ENCODE measurements at places on chromosomes 2 and 18.

DNA sequence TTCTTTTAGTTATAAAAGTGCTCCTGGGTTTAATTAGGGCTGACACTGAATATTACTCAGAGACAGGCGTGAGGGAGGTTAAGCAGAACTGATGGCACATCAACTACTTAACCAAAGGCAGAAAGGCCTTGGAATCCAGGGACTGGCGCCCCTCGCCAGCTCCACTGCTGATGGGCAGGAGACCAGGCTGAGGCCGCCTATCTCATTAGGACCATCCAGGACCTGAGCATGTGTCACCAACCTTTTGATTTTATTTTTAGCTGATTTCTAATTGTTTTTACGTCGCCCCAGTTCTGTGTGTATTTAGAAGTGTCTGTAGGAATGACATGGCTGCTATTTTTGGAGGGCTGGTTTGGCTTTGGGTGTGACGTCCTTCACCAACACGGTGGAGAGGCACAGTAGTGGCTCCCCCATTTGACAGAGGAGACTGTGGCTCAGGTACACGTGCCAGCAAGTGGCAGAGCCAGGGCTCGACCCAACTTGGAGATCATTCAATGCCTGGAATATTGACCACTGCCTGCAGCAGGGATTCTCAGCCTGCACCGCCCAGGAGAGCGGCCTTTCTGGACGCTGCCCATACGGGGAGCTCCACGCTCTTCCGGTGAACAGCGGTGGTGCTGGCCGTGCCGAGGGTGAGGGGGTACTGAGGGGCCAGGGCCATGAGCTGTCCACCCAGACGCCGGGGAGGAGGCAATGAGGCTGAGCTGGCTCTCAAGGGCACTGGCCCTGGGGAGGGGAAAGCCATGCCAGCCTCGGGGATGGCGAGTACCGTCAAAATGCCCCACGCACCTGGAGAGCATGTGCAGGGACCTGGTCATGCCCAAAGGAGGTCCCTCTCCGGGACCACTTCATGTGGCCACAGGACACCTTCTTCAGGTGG is 205.7 kb downstream of the ASB1 start:
- DNase-seq = no peak

- DNase-seq = no peak
Observed at GRCh38 chr2:127624756-127625571, 21.0 kb upstream of the GPR17 start.

GRCh38 chr2:172102391-172103359 is at the start of gene DLX2:
TSS of gene DLX2 (minus strand) at chr2:172102900. CDS start at chr2:172102538, 362 bp downstream.
- DNase-seq = peak; percentile 61

DNA sequence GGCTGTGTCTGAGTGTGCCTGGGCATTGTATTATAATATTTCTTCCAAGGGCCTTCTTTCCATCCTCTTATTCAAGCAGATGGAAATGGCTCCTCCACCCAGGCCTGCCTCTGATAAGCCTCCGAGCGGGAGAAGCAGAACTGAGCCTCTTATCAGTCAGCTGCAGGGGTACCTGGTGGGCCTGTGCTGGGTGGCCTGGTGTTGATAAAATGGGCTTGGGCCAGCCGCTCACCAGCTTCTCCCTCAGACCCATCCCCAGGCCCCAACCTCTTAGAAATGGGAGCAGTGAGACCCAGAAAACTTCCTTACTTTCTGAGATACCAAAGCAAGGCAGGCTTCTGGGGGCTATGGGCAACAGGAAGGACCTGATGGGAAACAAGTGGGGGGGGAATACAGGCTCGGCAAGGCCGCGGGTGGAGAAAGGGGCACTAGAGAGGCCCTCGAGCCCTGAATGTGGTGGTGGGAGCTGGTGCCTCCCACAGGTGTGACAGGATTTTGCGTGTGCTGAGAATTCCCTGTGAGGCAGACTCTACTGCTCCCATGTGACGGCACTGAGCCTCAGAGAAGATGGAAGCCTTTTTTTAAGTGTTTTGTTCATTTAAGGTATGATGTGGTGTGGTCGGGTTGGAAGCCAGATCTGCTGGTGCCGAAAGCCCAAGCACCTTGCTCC is 18.3 kb downstream of the GYPC start:
- DNase-seq = no peak

GRCh38 chr2:15298770-15299169 is 262.4 kb downstream of the NBAS start:
- no peak for DNase-seq

DNA sequence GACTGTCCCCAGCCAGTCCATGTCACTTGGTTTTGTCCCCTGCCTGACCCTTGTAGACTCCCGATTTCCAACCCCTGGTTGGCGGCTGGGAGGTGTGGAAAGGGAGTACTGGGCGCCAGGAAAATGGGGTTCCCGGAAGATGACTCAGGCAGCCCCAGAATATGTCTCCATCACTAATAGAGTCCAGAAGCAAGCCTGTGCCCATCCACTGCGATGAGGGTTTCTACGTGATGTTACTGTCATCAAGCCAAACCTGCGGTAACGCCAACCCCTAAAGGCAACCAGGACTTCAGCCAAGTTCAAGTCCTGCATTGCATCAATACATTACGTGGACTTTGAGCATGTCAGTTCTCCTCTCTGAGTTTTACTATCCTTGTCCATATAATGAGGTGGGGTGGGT is 62.0 kb upstream of the TAF1B start:
- no peak for DNase-seq

- no peak for DNase-seq
Observed at GRCh38 chr18:79975043-79975442, 10.6 kb downstream of the HSBP1L1 start.

DNA sequence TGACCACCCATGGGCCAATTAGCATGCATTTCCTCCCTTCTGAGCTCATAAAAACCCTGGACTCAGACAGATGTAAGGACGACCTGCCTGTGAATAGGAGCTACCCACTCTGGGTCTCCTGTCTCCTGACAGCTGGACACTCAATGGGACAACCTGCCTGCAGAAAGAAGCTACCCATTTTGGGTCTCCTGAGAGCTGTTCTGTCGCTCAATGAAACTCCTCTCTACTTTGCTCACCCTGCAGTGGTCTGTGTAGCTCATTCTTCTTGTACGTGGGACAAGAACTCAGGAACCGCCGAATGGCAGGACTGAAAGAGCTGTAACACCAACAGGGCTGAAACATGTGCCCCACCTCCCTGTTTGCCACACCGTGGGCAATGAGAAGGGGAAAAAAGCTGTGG is 60.3 kb upstream of the DYNC1I2 start:
- no peak for DNase-seq

DNA sequence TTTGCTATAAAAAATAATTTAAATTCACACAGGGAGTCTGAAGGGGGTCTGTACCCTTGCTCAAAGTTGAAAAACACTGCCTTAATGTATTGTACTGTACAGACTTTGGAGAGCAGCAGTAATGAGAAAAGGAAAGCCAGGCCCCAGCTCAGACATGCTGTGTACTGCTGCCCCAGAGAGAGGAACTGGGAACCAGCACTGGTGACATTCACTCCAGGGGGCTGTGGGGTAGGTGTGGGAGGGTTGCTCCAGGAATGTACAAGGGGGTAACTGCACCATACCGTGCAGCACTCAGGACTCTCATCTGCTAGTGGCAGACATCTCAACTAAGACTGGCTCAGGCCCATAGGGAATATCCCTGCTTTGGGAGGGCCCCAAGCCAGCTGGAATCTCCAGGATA is 146.0 kb upstream of the RMP24 start:
- DNase-seq = no peak

GRCh38 chr2:216103213-216103612 is 5.9 kb upstream of the XRCC5 start:
- no peak for DNase-seq

DNA sequence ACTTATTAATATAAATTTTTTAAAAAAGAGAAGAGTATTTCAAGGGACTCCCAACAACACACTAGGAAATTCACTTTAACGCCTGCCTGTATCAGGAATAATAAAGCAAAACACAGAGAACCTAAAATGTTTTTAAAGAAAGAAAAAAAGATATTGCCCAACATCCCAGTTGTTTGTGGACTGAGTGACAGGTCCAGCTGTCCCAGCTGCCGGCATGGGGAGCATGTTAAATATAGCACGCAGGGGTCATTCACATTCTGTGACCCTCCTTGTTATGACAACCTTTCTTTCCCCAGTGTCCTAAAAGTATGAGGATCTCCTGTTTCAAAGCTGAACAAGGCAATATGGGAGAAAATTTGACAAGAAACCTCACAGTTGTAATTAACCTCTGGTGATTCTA is 4.4 kb downstream of the KLHL41 start:
- no peak for DNase-seq

- DNase-seq = no peak
Observed at GRCh38 chr18:72140007-72140406, 404.1 kb downstream of the CBLN2 start.

DNA sequence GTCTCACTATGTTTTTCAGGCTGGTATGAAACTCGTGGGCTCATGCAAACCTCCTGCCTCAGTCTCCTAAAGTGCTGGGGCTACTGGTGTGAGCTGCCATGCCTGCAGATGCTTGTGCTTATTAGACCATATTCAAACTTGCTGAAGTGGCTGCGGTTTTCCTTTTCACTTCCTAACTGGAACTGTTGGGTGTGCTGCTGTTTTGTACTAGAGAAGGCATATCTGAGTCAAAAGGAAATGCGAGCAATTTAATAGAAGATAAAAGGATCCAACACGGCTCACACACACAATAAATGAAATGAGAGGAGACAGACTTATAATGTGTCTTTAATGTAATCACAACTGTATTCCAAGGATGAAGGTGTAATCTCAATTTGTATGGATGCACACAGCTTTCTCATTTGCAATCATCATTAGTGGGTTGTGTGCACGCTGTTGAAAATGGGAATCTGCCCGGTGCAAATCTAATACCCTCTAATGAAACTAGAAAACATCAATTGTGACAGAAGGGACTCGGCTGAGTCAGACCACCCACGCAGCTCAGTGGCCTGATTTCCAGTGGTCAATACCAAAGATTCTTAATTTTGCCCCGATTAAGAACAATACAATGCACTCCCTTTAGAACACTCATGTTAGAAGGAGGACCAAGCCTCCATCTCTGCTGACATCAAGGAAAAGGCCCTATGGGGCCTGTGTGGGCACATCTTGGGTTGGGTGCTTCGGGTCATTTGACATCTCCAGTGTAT is 532.7 kb downstream of the TDRD15 start:
- no peak for DNase-seq

DNA sequence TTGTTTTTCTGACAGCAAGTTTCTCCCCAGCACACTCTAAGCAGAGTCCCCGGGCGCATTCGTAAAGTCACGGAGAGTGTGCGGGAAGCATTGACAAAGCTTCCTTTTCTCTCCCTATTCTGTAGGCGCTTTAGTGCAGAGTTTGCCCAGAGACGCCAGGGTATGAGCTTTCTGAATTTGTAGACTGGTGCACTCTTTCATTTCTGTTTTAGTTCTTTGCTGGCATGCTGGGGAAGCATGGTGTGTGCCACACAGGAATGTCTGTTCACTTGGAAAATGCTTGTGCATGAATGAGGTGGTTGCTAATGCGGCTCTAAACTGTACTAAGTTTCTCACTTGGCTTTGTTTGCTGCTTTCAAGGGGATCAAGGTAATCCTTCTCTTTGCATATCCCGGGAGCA is 102.6 kb downstream of the RTN4 start:
- no peak for DNase-seq

DNA sequence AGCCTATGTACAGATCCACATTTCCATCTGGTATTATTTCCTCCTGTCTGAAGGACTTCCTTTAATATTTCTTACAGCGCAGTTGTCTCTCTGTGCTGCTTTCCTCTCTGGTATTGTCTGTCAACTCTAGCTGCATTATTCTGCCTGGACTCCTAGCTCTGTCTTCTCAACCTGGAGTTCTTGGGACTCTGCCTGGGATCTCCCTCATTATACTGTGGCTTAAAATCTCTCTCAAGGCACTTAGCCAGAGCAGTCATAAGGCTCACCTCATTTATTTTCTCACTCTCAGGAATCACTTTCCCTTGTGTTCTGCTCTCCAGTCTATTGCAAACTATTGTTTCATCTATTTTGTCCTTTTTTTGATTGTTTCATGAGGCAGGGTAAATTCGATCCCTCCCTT is 850.4 kb downstream of the ERBB4 start:
- DNase-seq = no peak

GRCh38 chr2:112075490-112076260 is 20.6 kb downstream of the TMEM87B start:
- DNase-seq = no peak

DNA sequence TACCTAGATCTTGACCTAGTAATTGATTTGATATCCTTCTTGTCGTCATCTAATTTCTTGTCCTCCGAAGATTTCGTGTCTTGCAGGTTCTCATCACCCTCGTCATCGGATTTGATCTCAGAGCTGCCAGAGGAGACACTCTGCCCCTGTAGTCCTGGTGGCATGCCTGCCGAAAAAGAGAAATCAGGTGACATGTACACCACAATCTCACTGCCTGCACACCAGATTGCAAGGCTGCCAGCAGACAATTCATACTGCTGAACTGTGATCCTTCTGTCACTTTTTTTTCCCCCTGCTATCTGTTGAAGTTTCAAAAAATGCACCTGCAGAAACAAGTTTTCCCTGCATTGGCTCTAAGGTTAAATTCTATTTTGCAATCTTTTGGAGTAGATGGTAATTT is 273.2 kb upstream of the CCDC68 start:
- no peak for DNase-seq

DNA sequence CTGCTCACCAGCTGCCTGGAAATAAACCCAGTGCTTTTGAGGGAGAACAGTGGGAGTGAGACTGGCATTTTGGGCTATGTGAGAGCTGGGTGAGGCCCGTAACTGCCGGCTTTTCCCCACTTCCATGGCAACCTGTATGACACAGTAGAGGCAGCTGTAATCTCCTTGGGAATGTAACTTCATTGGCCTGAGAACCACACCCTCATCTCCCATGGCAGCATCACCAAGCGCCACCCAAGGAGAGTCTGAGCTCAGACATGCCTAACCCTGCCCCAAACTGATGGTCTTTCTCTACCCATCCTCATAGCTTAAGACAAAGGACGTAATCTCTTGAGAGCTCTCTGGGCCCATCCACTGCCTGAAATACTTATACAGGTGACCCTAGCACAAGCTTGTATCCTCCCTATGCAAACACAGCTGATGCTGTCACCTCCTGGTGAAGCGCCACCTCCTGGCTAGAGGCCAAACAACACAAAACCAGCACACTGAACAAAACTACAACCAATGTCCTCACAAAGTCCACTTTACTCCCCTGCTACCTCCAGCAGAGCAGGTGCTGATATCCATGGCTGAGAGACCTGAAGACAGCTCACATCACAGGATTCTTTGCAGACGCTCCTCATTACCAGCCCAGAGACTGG is 763.4 kb upstream of the NRXN1 start:
- DNase-seq = no peak

DNA sequence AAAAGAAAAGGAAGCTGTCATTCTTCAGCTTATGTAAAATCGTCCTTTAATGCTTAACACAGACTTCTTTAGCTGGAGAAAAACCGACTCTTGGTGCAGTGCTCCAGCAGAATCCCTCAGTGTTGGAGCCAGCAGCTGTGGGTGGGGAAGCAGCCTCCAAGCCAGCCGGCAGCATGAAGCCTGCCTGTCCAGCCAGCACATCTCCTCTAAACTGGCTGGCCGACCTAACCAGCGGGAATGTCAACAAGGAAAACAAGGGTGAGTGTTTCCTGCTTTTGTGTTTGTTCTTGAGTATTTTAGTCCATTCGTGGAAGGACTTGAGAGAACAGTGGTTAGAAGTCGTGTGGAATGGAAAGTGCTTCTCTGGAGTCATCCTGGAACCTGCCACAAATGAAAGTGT is 38.9 kb downstream of the KDM3A start:
- no peak for DNase-seq
